ENCODE measurements at places on chromosomes 5 and 9. TPM values are rescaled to one million over a fixed set of nuclear protein-coding genes. Genes with fewer than 3 reads are reported as not detected.
A peak's percentile ranks its signal among the peaks of the same experiment; 100 is the strongest.

- peak; percentile 84 for DNase-seq
These were observed 90.0 kb downstream of the PRRT1B start for GRCh38 chr9:131635285-131635684.

DNA sequence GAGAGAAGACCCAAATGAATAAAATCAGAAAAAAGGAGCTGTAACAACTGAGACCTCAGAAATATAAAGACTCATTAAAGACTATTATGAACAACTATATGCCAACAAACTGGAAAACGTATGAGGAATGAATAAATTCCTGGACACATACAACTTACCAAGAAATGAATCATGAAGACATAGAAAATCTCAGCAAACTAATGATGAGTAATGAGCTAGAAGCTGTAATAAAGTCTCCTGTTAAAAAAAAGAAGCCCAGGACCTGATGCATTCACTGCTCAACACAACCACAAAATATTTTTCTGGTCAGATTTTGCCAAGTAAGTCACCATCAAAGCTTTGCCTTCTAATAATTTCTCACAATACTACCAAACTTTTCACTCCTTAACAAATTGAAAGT lies 666.7 kb downstream of the LRRC70 start:
- DNase-seq: no peak

- DNase-seq: peak; percentile 81
These were observed 118.8 kb upstream of the RPS23 start for GRCh38 chr5:82396871-82397514.

DNA sequence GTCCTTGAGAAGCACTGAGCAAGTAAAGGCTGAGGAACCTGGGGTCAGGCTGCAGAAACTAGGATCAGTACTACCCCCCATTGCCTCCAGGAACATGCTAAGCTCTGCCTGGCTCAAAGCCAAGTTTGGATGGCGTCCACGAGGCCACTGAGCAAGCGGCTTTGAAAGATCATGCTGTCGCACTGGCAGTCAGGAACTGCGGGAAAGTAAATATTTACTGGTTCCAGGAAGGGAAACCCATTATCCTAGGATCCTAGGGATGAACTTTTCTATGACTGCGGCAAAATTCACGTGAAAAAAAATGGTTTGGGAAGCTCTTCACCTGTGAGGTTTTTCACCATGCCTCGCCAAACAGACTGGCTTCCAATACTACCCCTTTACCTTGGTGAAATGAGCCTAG lies 75.3 kb upstream of the PJA2 start:
- DNase-seq: peak; percentile 82

DNA sequence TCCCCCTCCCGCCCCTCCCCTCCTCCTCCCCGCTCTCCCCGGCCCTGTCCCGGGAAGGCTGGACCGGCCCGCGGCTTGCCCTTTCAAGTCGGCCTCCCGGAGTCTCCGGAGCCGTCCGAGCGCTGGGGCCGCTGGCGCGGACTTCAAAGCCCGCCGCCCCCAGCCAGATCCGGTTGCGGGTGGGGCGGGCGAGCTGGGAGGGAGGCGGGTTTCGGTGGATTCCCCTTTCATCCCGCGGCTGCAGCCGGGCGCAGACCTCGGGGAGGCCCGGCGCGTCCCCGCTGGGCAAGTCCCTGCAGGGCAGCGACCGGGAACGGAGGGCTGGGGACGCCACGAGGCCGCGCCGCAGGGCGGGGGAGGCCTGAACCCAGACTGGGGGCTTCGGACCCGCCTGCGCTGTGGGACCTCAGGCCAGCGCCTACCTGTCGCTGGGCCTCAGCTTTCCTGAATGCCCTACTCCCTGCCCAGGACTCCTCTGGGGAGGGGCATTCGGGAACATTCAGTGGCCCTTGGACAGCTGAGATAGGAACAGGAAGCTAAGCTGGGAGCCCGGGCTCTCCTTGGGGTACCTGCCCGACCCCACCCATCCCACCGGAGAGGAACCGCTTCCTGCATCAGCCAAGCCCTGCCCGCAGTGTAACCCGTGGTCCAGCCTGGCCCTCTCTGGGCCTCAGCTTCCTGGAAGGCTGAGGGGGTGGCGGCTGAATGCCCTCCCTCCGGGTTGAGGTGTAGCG lies 23.4 kb downstream of the C9orf50 start:
- DNase-seq: peak; percentile 75

DNA sequence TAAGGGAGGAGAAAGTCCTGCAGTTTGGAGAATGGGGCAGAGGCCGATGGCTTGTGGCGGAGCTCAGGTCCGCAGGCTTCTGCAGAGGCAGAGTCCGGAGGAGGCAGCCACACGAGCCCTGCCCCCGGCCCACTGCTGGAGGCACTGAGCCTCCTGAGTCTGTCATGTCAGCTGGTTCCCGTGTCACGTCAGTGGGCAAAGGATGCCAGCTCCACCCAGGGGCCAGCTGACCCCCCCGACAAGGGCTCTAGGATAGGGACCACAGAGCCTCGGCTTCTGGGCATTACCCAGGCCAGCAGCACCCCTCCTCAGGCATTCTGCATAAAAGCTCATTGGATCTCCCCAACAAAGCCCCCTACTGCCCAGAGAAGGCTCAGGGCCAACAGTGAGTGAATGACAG lies 8.5 kb downstream of the SH3PXD2B start:
- no peak for DNase-seq

DNA sequence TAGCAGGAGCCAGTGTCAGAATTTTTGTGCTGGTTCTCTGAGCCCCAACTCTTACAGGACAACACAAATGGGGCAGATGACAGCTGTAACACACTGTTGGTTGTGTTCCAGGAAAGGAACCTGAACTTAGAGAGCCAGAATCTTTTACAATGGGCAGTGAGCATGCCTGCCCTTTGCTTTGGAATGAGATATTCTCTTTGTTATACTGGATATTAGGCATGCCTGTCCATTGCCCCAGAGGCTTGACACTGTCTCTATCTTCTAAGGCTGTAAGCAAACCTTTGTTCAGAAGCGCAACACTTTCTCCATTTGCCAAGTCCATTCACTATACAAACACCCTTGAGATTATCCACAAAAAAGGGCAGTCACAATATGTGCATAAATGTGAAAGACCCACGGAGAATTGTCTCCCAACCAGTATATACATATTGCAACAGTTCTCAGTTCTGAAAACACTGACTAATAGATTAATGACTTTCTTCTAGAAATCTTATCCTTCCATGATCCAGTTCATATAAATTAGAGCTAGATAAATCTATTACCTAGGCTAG lies 26.3 kb upstream of the CEP120 start:
- DNase-seq: no peak

The KIAA1958 gene
- 3.9 TPM for total RNA-seq

DNA sequence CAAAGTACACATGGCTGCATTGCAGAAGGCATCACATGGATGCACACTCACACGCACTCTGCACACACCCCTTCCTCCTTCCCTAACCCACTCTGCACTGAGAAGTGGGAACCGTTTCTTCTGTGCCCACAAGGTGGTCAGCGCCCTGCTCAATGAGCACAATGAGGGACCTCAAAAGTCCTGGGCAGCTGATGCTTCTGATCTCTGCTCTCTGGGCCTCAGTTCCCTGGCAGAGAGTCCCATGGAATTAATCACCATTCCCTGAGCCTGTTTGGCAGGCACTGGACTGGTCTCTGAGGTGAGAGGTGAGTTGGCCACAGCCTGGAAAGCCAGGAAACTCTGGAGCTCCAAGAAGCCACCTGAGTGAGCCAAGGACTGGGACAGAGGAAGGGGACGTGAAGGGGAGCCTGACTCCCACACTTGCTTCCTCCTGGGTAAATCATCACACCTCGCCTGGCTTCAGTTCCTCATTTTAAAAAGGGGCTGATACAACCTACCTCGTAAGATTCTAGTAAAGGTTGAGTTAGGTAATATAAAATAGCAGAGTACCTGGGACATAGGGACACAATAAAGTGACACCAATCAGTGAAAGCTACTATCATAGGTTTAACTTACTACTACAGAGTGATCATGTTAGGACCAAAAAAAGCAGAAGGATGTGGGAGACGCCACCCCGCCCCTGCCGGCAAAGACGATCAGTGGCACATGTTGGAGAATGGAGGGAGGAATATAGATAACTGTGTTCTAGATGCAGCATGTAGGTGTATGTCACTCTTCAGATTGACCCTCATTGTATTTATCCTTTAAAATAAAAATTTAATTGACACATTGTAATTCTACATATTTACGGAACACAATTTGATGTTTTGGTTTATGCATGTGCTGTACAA lies 21.1 kb upstream of the IGFBPL1 start:
- no peak for DNase-seq

GRCh38 chr5:15384176-15384575 lies 115.8 kb upstream of the FBXL7 start:
- no peak for DNase-seq

DNA sequence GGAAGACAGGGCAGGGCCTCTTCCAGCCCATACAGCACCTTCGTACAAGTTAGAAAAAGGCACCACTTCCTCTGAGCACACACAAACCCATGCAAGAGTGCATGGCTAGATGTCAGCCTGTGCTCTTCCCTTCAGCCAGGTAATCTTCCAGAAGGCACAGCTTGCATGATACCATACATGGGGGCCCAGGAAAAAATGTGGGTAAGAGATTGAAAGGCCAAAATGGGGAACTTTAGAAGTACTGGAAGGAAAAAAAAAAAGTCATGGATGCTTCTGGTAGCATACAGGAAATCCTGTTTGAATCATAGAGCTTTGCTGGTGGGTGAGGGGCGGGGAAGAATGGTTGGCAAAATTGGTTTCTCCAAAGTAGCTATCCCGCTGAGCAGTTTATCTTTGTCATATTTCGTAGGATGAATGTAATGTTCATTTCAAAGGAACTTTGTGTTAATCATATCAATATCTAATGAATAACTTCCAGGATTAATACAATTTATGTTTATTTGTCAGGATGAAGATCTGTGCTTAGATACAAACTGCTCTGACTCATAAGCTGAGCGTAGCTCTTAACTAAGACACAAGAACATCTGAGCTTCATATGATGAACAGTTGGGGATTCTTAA lies 78.2 kb upstream of the MAP3K1 start:
- DNase-seq: no peak

GRCh38 chr5:97338729-97339128 lies 155.7 kb upstream of the RIOK2 start:
- no peak for DNase-seq

DNA sequence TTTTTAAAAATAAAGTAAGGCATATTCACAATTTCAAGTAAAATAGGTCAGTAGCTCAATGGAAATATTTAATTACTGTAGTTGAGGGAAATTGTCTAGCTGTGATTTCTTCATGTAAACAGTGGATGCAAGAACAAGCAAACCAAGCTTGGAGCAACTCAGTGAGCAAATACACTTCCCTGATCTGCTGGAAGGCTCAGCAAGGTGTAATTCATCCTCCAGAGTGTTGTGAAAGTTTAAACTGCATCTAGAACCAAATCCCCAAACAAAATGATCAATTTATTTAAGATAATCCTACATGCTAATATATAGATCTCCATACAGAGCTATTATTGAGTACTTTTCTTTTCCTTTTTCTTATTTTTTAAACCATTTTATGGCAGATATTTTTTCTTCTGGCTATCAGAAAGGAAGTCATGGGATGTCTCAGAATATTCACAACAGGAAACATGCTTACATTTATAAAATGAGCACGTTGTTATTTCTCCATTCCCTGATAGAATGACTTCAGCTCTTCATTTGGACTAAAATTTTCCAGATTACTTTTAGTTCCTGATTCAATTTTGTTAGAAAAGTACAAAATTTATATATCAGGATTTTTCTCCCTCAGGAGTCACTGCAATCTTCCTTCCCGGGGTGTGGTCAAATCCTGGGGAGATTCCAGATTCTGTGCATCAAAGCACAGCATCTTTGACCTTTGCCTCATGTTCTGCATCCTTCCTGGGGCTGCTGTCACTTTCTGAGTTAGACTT lies 219.2 kb upstream of the ELL2 start:
- DNase-seq: no peak

DNA sequence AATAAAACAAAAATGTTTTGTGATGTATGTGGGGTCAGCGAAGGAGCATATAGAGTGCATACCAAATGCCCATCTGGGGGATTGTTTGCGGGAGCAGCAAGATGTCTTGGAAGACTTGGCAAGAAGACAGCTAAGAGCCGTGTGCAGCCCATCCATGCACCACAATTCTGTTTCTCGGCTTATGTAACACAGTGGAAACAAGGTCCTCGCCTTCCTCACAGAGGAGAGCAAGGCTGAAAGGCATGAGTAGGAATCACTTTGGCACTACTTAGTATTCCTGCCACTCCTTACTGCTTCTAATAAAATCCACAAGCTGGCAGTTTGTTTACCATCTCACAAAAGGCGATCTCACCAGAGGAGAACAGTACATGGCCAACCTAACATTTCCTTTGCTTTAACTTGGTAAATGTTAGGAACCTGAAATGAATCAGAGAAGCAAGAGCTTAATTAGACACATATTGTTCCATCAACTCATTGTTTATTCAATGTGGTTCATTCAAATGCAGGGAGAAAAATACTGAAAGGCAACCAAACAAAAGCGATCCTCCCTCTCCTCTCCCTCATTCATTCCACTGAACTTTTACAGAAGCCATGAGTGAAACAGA lies 648.1 kb downstream of the ACTL7B start:
- DNase-seq: no peak

DNA sequence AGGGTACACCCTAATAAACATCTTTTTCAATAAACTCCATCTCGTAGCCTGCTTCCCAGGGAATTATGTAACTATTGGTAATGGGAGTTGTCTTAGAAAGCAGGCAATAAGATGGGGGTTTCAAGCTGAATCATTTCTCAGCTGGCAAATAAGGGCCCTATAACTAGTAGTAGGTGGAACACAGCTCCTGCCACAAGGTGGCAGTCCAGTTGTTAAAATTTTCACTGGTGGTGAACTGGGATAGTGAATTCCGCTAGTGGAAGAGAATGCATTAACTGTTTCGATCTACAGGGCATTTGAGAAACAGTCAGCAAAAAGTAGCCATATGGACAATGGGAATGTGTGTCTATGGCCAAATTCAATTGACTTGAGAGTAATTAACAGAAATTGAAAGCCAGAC lies 27.7 kb downstream of the PCDHB15 start:
- DNase-seq: no peak

- DNase-seq: no peak
These were observed 212.9 kb downstream of the PBX3 start for GRCh38 chr9:125959951-125960619.

DNA sequence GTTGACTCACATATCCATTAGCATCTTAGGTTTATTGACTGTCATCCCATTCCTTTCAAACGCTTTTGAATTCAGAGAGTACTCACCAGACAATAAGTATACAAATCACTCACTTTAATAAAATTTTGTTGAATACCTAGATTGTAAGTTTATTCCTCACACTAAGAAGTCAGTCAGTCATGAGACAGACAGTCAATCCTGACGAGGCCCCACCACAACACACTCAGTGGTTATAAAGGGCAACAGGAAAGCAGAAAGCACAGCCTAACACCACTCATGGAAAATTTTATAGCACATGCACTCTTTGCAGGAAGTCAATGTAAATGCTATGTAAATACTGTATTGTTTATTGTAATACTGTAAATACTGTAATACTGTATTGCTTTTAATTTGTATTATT lies 176.3 kb upstream of the PTGER4 start:
- DNase-seq: no peak

All from Right ventricle myocardium superior (tissue), 1 donor.